ENCODE measurements at places on chromosomes 7 and 10.

- no peak for DNase-seq
Observed at GRCh38 chr10:97111615-97112014, 74.1 kb downstream of the SLIT1 start.

DNA sequence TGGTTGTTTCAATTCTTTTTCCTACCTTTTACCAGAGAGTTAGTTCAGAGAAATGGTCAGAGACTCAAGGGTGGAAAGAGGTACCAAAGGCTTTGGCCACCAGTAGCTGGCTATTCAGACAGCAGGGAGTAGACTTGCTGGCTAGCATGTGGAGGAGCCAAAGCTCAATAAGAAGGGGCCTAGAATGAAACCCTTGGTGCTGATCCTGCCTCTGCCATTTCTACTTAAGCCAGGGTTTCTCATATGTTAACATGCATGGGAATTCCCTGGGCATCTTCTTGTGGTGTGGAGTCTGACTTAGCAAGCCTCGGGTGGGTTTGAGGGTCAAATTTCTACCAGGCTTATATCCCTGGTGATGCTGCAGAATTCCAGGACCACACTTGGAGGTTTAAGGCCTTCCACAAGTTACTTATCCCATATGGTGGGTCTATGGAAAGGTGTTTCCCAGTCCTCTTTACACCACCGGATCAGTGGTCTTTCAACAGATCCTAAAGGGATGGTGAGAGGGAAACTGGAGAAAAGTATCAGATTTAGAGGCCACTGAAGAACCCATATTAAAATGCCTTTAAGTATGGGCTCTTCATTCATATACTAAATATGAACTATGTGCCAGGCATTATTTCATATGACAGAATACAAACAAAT, 3.2 kb downstream of the IL6 start:
- no peak for DNase-seq

GRCh38 chr10:21053953-21054690, 157.0 kb upstream of the NEBL start:
- no peak for DNase-seq

GRCh38 chr10:95496246-95496911, 64.8 kb downstream of the SORBS1 start:
- no peak for DNase-seq

DNA sequence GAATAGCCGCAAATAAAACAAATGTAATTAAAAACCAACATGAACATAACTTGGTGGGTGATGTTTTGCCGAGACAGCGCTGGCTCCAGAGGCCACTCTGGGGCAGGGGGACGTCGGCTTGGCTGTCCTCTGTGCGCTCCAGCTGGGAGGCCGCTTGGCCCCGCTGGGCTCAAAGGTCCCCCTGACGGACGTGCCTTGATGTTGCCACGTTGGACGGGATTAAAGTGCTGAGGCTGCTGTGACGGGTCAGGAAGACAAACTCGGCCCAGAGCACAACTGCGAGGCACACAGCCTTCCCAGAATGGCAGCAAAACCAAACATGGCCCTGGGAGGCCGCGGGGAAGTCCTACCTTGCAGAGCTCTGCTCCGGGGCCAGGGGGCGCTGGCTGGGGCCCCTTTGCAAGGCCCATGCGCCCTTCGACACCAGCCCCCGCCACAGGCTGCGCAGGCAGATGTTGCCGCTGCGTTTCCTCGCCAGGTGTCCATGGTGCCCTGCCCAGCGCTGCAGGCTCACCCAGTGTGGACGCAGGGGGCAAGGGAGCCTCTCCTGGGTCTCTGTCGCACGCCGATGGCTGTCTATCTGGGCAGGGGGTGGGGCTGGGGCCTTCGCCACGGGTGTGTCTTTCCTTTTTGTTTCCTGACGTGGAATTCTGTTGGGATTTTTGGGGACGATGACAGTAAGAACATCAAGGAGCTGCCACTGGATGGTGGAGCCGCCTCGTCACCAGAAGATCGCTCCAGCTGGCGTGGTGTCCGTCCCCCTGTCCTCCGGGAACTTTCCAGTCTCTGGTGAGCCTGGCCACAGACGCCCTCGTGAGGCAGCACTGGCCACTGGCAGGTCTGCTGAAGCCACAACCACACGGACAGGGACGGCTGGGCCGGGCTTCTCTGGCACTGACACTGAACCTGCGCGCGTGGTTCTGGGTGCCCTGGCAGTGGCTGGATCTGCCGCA, 99.6 kb upstream of the DIP2C start:
- DNase-seq, result peak; percentile 80

GRCh38 chr10:34704526-34705184, 110.4 kb downstream of the PARD3 start:
- no peak for DNase-seq

DNA sequence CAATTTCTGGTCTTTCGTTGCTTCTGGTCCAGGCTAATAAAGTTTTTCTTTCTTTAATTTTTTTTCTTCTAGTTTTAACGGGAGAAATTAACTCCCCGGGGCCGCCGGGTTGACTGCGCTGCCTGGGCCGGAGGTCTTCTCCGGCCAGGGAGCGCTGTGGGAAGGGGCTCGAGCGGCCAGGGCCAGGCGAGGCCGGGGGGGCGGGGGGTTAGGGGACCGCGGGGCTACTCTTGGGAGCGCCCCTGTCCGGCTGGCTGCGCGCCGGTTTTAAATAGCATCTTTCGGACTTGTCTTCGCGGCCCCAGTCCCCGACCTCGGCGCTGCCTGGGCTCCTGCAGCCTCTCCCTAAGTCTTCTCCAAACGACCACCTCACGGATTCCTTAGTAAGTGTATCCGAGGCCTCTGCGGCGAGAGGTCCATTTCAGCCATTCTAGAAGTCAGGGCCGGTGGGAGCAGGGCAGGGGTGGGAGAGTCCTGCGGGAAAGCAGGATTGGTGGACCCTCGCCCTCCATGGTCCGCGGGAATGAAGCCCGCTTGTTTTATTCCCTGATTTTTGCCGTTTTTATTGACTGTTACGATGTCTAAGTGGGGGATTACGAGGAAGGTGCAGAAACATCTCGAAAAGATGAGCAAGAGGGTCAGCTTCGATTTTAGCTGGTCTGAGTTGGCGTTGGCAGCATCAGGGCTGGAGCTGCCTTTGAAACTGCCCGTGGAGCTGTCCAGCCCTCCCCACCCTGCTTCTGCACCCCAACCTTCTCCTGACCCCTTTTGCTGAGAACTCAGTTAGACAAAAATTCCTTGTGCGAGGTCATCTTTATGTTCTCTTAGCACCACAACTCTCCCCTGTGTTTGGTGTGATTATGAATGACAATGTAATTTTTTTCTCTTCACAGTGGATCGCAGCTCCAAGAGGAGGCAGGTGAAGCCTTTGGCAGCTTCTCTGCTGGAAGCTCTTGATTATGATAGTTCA, 555 bp downstream of the PHF14 start:
- peak; percentile 47 for DNase-seq
